ENCODE measurements at places on chromosomes 1 and 21.

- DNase-seq: peak; percentile 66
Observed at GRCh38 chr1:201275253-201275666, 8.0 kb upstream of the PKP1 start.

DNA sequence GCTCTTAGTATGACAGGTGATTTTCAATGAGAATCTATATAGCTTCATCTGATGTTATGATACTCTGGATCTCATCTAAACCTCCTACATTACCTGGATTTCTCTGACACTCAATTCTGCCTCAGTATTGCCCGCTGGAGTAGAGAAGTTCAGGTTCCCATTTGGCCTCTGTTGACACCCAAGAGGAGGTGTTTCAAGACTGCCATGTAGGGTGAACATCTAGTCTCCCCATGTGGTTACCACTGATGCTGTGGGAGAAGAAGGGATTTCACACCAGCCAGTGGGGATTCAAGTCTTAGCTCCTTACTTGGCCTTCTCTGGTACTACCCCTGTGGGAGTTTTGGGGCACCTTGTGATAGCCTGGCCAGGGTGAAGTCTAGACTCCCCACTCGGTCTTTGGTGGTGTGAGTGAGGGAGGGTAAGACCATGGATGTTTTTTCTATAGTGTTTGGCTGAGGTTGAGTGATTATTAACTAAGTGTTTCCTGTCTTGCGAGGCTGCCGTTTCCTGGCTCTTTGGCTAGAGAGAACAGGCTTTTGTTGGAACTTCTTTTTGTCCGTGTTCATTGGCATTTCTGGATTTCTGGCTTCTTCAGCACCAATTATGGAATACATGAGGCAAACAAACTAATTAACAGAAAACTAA is 90.7 kb downstream of the RHOU start:
- no peak for DNase-seq

DNA sequence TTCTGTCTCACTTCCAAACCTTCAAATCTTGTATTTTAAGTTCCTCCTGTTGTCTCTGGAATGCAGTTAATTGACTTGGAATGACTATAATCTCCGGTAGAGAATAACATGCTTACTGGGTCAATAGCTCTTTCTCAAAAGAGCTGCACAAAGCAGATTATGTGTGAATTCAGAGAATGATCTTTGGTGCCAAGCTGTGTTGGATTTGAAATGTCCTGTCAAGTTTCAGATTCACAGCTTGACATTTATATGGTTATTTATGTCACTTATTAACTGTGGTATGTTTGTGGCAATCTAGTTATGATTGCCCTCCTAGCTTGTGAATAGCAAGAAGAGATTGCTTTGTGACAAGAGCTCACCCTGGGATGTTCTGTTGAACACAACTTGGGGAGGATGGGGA is 128.3 kb upstream of the KCNE2 start:
- DNase-seq: no peak

DNA sequence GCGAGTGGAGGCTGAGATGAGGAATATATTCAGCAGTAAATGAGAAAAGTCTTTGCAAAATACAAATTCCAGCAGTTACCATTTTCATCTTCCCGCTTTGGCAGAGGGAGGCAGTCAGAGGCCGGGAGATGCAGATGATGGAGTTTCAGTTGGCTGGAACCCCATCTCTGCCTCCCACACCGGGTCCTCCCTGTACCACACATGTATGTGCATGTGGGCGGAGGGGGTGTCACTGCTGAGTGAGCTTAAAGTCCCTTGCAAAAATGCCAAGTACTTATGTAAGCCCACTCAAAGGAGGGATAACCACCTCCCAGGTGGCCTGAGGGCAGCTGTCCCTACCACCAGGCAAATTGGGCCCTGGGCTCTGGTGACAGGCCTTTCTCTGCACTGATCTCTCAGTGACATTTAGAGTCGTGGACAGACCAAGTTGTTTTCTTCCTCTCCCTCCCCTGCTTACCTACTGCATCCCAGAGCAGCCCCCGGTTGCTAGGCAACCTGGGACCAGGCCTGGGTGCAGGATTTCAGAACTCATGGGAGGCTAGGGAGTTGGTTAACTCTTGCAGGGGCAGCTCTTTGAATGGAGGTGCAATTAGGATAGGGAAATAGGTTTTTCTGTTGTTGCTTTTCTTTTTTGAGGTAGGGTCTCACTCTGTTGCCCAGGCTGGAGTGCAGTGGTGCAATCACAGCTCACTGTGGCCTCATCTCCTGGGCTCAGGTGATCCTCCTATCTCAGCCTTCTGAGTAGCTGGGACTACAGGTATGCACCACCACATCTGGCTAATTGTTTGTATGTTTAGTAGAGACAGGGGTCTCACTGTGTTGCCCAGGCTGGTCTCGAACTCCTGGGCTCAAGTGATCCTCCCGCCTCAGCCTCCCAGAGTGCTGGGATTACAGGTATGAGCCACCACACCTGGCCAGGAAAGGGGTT is 17.1 kb upstream of the UBXN10 start:
- DNase-seq: no peak

All from NCI-H1105 treated with DMSO at 0.1 percent for 48 hours (cell line).